Activated CD4-positive, alpha-beta T cell treated with anti-CD3 and anti-CD28 coated beads for 36 hours (primary cell): ENCODE measurements at places on chromosomes 13 and 19.

DNA sequence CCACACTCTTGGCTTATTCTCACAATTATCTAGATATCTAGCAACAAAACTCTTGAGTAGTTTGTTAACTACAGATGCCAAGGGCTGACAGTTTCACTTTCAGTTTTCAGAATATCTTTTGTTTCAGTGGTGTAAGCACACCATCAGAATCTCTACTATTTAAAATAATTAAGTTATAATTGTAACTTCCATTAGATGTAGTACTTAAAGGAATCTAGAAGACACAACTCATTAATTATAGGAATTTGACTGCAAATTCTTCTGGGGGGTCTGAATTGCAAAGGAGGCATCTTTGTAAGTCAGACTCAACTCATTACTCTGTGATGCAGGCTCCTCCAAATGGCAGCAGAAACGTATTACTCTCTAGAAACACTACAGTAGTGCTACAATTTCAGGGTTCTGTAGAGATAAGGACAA lies 44.9 kb upstream of the USPL1 start:
- peak; percentile 27 for DNase-seq

GRCh38 chr13:30082391-30082790 lies 225.0 kb downstream of the KATNAL1 start:
- no peak for DNase-seq

GRCh38 chr13:73300718-73301425 lies 242.1 kb downstream of the KLF5 start:
- DNase-seq, result no peak

GRCh38 chr13:111202745-111203144 lies 87.6 kb downstream of the ARHGEF7 start:
- DNase-seq, result peak; percentile 43

DNA sequence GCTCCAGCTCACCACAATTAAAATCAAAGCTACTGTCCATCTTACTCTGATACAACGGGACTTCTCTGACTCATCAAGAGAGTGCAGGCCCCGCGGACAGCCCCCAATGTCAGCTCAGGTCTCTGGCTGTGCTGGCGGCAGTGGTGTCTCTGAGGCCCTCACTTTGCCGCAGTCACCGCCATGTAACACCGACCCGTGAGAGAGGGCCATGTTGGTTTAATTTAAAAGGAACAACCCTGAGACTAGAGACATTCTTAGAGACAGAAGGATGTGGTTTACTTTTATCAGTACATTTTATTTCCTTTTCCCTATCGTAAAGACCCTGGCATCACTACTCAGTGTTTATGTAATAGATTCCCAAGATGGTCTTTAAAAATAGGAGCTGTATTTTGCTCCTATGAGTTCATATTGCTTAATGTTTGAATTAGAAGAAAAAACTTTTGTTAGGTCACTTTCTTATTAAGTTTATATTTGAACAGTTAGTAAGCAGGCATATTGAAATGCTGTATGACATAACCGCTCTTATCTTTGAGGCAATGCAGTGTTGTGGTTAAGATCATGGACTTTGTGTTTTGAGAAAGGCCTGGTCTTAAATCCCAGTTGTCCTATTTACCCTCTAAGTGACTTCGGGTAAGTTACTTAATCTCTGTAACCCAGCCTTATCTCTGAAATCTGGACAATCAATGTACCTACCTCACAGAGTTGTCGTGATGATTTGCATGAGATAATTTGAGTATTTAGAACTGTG lies 23.4 kb downstream of the DGKH start:
- DNase-seq, result no peak

DNA sequence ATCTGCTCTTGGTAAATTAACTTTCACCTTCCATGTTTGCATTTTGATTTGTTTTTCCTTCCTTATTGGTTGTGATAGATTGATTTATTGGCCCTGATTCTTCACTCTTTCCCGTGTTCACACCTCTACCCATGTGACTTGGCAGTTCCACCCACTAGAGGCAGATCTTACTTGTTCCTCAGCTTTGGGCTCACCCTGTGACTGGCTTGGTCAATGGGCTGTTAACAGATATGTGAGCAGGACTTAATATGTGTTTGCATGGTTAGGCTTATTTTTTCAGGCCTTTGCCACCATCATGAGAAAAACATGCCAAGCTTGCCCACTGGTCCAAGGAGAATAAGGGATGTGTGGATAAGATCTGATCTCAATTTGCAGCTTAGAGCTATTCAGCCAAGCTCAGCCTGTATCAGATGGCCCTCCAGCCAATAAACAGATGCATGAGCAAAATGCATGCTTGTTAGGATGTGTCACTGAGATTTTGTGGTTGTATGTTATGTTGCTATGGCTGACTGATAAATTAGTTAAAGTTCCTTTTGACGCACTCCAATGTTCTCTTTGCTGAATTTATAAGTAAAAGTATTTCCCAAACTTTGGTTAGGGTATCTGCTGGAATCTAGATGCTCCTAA lies 48.0 kb downstream of the RGCC start:
- no peak for DNase-seq

DNA sequence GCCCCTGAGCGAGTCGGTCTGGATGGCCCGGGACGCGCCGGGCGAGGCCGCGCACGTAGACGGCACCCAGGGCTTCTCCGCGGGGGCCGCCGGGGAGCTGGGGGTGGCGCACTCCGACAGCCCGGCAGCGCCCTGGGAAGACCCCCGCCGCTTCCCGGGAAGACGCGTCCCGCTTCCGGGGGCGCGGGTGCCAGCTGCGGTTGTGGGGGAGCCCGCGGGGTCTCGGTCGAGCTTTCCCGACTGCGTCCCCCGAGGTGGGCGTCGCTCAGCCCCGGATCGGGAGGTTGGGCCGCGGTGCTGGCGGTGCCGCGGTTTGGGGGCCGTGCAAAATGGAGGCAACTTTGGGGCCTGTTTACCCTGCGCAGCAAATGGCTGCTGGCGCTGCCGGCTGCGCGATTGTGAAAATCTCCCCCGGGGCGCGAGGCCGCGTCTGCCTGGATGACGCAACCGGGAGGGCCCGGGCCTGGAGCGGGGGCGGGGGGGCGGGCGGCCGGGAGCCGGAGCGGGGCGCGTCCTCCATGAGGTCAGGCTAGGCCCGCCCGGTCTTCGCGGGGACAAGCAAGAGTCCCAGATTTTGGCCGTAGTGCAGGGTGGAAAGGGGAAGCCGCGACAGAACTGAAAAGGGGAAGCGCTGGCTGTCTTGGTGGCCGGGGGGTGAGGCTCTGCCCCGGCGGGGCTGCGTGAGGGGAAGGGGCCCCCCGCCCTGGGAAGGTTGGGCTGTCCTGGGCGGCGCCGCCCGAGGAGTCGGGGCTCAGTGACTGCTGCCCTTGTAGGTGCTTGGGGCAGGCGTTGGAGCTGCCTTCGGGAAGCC lies 11.3 kb downstream of the PEAK3 start:
- peak; percentile 90 for DNase-seq

DNA sequence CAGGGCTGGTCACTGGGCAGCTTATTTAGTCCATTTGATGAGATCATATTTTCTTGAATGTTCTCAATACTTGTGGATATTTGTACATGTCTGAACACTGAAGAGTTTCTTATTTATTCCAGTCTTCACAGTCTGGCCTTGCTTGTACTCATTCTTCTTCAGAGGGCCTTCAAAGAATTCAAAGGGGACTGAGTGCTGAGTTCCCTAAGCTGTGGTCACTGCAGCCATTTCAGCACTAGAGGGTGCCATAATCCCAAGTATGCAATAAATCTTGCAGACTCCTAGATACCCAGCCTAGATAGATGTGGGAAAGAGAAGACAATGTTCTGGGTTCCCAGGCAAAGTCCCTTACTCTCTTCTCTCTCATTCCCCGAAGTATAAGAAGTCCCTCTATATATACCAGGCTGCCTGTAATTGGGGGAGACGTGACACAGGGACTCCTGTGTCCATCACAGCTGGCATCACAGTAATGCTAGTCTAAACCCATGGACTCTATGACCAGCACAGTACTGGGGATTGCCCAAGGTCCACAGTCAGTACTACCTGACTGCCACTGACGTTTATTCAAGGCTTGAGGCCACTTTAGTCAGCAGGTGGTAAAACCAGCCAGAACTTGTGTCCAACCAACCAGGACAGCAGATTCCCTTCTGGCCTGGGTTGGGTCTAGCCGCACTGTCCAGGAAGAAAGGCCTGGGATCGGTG lies 8.9 kb upstream of the VN1R1 start:
- DNase-seq, result peak; percentile 43

DNA sequence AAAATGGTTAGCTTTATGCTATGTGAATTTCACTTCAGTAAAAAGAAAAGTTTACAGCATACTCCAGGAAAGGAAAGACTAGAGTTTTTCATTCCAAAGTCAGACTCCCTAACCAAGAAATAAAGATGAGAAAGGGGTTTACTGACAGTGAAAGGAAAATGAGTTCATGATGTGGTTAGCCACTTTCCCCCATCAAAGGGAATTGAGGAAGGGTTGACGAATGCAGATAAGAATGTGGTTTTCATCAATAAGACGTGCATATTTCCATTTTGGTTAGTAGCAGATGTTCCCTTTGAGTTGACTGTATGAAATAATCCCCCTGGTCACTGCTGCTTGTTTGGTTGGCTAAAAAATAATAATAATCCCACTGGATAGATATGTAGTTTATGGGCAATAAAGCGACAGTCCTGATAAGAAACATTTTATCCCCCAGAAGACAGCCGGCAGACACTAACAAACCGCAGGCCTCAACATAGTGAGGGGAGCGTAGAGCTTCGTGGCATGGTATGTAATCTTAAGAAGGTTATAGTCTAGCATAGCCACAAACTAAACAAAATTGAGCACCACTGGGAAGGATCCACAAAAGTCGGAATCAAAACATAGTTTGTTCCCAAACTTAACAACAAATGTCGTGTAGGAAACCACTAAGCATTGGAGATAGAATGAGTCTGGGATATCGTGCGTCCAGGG lies 114.8 kb downstream of the COL4A2 start:
- peak; percentile 31 for DNase-seq

- no peak for DNase-seq
These were observed 16.5 kb downstream of the LRCH1 start for GRCh38 chr13:46569456-46569855.

GRCh38 chr19:2288338-2288817 lies 6.4 kb upstream of the PEAK3 start:
- DNase-seq, result no peak

DNA sequence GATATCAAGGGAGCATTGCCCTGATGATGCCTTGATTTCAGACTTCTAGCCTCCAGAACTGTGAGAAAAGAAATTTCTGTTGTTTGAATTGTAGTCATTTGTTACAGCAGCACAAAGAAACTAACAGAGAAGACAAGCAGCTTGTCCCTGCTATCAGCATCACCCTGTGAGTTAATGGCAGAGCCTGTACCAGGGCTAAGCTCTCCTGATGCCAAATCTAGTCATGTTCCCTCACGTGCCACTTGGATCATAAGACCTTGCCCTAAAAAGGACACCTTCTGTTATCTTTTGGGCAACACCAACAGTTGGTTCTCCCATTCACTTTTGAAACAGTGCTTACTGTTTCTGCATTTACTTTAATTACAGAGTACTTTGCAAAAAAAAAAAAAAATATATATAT lies 14.8 kb downstream of the RCBTB2 start:
- DNase-seq, result no peak

DNA sequence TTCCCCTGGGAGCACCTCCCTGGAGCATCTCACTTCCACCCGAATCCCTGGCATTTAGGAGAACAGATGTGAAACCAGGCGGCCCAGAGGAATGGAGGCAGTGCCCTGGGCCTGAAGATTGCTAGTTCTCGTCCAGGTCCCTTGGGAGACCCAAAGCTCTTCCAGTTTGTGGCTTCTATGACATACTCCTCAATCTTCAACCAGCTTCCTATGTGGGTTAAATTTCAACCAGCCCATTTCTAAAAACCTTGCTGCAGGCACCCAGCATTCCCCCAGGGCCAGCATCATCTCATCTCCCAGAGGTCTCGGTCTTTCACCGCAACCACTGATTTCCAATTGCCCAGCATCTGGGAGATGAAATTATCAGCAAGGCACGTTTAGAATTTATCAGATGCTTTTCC lies 46.0 kb upstream of the STK24 start:
- DNase-seq, result no peak

GRCh38 chr19:33724721-33725060 lies 72.0 kb upstream of the KCTD15 start:
- no peak for DNase-seq

- DNase-seq, result peak; percentile 43
These were observed 9.2 kb upstream of the ATP12A start for GRCh38 chr13:24670961-24671381.

DNA sequence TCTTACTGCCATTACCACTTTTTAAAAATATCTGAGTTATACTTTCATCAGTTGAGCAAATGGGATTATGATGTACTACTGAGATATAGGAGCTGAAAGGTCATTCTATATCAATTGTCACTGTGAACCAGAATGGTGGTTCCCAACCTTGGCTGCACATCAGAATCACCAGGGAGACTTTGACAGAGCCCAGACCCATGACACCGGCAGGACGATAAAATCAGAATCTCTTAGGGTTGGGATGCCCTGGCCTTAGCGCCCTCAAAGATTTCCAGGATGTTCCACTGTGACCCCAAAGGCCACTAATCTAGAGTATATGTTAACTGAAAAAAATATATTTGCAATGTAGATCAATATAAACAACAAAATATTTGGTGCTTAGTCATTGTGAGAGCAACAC lies 355.1 kb downstream of the LIG4 start:
- DNase-seq, result no peak

DNA sequence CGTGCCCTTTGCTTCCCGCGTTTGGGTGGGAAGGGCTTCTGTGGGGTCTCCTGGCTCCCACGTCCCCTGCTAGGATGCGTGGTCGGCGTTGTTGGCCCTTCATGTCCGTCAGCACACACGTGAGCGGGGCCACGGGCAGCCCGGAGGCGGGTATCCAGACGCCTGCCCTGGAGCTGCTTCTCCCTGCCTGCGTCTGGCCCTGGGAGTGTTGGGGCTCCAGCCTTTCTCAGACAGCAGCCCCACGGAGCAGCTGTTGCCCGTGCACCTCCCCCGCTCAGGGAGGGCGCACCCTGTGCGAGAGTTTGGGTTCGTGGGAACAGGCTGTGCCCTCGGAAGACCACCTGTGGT lies 14.5 kb downstream of the DAZAP1 start:
- DNase-seq, result no peak

GRCh38 chr13:103759361-103759760 lies 693.1 kb upstream of the SLC10A2 start:
- no peak for DNase-seq

- no peak for DNase-seq
These were observed 26.9 kb downstream of the GAS6 start for GRCh38 chr13:113836768-113837559.

- no peak for DNase-seq
These were observed 3.8 kb downstream of the KDM4B start for GRCh38 chr19:4972509-4973230.

DNA sequence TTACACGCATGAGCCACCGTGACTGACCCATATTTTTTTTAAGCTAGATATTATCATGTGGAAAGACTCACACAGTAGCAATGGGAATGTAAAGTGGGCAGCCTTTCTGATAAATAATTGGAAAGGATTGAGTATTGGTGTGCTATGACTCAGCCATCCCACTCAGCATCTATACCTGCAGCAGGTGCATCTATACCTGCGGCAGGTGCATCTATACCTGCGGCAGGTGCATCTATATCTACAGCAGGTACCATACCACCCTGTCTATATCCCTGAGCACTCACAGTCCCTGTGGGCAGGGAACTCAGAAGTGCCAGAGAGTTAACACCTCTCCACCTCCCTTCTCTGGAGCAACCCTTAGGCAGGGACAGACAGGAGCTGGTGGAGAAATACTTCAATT lies 5.2 kb upstream of the LRRC8E start:
- DNase-seq, result no peak

GRCh38 chr13:51832471-51833152 lies 12.4 kb downstream of the TMEM272 start:
- DNase-seq, result peak; percentile 75

- DNase-seq, result peak; percentile 28
These were observed 393.7 kb downstream of the FOXO1 start for GRCh38 chr13:40272776-40273139.

GRCh38 chr19:13029893-13030292 lies 34.6 kb downstream of the NFIX start:
- peak; percentile 57 for DNase-seq
